ENCODE measurements at places on chromosomes 5 and 9. TPM values are rescaled to one million over a fixed set of nuclear protein-coding genes. Genes with fewer than 3 reads are reported as not detected.

DNA sequence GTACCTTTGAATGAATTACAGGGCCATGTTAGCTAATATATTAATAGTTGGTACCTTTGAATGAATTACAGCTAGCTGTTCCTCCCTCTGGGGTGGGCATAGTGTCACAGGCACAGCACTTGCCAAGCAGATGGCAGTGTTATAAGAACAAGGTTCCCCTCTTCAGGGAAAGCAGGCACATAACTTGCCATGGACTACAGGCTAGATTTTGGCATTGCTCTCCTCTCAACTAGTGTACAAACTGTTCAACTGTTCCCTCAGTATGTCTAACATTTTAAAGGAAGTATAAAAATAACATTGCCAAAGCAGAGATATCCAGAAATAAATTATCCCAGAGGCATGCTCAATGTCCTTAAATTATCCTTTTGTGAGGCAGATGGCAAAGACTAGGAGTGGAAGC lies 33.7 kb downstream of the ABITRAM start:
- no peak for DNase-seq
- H3K27me3 ChIP-seq, result no peaks in the 10 kb centered on the region
- peaks cover 18% of the 10 kb centered on the region for H3K36me3 ChIP-seq
- H3K4me1 ChIP-seq, result no peaks in the 10 kb centered on the region
- H3K27ac ChIP-seq, result no peak overlapping the region
- H3K4me3 ChIP-seq, result no peak overlapping the region

DNA sequence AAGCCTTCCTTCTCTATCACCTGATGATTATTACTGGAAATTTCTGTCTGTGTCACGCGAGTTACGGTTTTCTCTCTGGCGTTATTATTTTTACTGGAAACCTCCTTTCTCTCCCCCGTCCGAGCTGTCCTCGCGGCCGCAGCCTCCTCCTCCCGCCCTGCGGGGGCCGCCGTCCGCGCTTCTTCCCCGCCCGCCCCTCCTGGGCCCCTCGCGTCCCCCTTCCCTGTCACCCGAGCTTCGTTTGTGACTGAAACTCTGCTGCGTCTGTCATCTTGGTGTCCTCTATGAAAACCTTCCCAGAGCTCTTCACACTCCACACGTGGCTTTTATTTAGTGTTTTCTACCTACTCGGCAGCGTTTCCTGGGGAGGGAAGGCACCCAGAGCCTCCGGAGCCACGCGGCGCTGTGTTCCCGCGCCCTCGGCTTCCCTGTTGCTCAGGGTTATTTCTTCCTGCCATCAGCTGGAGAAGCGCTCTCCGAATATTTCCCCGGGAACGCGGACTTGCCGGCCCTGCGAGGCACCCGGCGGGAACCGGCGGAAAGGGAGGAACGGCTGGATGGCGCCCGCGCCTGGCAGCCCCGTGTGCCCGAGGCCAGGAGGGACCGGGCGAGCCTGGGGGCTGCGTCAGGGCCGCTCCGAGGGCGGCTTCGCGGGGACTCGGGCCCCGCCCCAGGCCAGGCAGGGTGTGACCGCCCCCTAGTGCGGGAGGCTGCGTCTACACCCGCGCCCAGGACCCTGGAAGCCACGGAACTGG lies 33.9 kb downstream of the TRIP13 start:
- H3K4me1 ChIP-seq, result peaks cover 8% of the 10 kb centered on the region
- no peak overlapping the region for H3K27ac ChIP-seq
- DNase-seq, result peak; percentile 76
- H3K36me3 ChIP-seq, result no peaks in the 10 kb centered on the region
- peaks cover 47% of the 10 kb centered on the region for H3K27me3 ChIP-seq

DNA sequence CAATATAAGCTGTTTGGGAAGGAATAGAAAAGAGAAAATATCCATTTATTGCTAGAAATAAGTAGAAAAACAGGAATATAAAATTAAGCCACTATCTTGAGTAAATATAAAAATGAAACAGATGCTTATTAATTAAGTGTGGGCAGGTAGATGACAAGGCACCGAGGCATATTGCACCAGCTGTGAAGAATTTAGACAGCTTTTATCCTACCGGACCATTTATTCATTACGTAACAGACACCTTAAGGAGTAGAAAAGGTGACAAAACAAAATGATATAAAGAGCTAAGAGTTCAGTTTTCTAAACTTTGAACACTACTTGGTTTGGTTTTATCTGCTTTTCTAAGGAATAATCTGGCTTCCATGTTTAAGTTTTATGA lies 404.1 kb downstream of the PTPRD start:
- H3K27ac ChIP-seq, result no peak overlapping the region
- peaks cover 4% of the 10 kb centered on the region for H3K4me1 ChIP-seq
- H3K4me3 ChIP-seq, result peak overlapping the region; percentile 63

- no peaks in the 10 kb centered on the region for H3K27me3 ChIP-seq
- no peaks in the 10 kb centered on the region for H3K36me3 ChIP-seq
- peak; percentile 33 for DNase-seq
- no peaks in the 10 kb centered on the region for H3K4me1 ChIP-seq
- H3K4me3 ChIP-seq, result no peak overlapping the region
These were observed 76.0 kb downstream of the ARL15 start for GRCh38 chr5:54234304-54234933.

- no peaks in the 10 kb centered on the region for H3K36me3 ChIP-seq
- peaks cover 18% of the 10 kb centered on the region for H3K4me1 ChIP-seq
- DNase-seq, result no peak
- no peaks in the 10 kb centered on the region for H3K27me3 ChIP-seq
These were observed 219.9 kb downstream of the PRDM9 start for GRCh38 chr5:23727271-23727670.

The DPYSL3 gene
- 414 TPM for total RNA-seq

DNA sequence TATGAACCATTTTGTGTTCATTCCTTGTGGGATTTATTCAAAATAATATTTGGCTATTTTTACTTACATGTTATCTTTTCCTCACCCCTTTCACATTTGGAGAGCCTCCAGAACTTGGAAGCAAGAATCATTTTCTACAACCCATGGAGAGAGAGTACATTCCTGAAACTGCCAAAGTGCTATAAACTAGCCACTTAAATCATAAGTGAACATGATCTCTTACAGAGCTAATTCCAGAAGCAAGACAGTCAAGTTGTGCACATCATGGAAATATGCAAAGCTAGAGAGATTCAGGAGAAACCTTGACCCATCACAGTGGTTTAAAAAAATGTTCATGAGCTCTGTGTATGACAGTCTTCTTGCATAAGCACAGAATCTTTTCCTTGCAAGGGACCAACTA lies 883.6 kb upstream of the C9orf72 start:
- H3K27me3 ChIP-seq, result no peaks in the 10 kb centered on the region
- no peak overlapping the region for H3K4me3 ChIP-seq
- H3K27ac ChIP-seq, result no peak overlapping the region

DNA sequence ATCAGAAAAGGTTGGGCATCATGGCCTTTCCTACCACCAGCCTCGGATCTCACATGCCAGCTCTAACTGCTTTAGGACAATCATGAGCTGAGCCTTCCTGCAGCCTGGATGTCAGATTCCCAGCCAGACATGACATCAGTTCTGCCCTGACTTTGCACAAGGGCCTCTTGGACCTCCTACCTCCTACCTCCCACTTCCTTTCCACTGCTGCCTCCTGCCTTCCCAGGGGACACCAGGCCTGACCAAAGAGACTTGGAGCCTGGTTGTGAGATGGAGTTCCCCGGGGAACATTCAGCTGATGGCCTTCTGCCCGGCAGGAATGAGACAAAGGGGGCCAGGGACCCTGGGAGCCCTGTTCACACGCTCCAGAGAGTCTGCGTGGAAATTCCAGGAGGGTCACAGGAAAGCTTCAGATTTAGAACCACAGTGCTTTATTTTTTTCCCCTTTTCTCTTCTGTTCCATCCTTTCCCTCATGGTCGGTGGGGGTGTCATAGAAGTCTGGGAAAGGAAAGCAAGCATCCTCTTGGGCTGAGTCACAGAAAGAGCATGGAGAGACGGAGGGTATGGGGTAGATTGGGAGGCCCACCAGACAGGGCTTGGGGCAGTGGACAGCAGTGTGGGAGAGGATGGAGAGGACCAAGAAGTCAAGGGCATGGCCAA lies 35.4 kb upstream of the IL17B start:
- no peak overlapping the region for H3K4me3 ChIP-seq
- no peak for DNase-seq
- no peaks in the 10 kb centered on the region for H3K36me3 ChIP-seq
- H3K27me3 ChIP-seq, result no peaks in the 10 kb centered on the region

GRCh38 chr5:129978270-129978669 lies 74.0 kb downstream of the CHSY3 start:
- no peak overlapping the region for H3K4me3 ChIP-seq
- DNase-seq, result no peak
- H3K27ac ChIP-seq, result no peak overlapping the region
- H3K36me3 ChIP-seq, result no peaks in the 10 kb centered on the region
- H3K4me1 ChIP-seq, result no peaks in the 10 kb centered on the region
- no peaks in the 10 kb centered on the region for H3K27me3 ChIP-seq

The FAM221B gene
- not detected for total RNA-seq

DNA sequence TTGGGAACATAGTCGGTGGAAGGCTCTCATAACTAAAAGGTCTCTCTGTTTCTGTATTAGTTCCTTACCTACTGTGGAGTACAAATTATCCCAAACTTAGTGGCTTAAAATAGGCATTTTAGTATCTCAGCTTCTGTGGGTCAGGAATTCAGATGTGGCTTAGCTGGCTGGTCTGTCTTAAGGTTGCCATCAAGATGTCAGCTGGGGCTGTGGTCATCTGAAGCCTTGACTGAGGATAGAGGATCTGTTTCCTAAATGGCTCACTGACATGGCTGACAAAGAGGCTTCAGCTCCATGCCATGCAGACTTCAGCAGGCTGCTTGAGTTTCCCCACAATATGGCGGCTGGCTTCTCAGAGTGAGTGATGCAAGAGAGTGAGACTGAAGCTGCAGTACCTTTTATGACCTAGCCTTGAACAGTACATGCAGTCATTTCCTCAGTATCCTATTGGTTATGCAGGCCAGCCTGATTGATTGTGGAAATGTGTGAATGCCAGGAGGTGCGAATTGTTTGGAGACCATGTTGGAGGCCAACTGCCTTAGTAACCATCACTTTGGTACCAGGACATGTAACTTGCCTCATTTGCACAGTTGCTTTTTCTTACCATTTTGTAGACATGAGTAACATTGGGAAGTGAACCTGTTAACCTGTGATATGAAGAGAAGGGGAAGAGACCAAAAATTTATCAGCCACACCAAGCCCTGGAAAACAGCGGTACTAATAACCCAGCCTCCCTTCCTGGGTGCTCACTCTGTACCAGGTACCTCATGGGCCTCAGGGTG lies 152.8 kb upstream of the IER5L start:
- H3K4me1 ChIP-seq, result peaks cover 13% of the 10 kb centered on the region
- H3K27me3 ChIP-seq, result no peaks in the 10 kb centered on the region
- no peaks in the 10 kb centered on the region for H3K36me3 ChIP-seq
- DNase-seq, result no peak

- H3K4me1 ChIP-seq, result no peaks in the 10 kb centered on the region
- H3K36me3 ChIP-seq, result no peaks in the 10 kb centered on the region
- no peaks in the 10 kb centered on the region for H3K27me3 ChIP-seq
- no peak overlapping the region for H3K4me3 ChIP-seq
- no peak overlapping the region for H3K27ac ChIP-seq
These were observed 298.3 kb downstream of the GADD45G start for GRCh38 chr9:89903141-89903475.

GRCh38 chr5:172683645-172684471 lies 42.8 kb downstream of the NEURL1B start:
- H3K27me3 ChIP-seq, result peaks cover 44% of the 10 kb centered on the region
- no peaks in the 10 kb centered on the region for H3K4me1 ChIP-seq
- H3K4me3 ChIP-seq, result peak overlapping the region; percentile 28
- no peaks in the 10 kb centered on the region for H3K36me3 ChIP-seq
- H3K27ac ChIP-seq, result no peak overlapping the region

DNA sequence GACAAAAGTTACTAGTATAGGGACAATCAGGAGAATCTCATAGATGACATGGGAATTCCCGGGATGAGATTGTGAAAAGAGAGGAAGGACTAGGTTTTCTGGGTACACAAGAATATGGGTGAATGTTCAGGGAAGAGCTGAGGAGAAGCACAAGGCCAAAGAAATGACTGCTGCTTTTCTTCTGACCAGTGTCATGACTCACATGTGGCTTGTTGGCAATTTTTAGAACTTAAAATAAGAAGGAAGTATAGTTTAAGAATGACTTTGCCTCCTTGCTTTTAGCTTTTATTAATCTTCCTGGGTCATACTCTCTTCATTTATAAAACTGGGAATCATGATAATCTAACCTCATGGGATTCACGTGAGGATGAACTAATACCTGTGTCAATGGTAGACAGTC lies 652.4 kb upstream of the MEF2C start:
- H3K4me1 ChIP-seq, result no peaks in the 10 kb centered on the region
- no peak for DNase-seq
- no peaks in the 10 kb centered on the region for H3K27me3 ChIP-seq
- H3K4me3 ChIP-seq, result no peak overlapping the region

DNA sequence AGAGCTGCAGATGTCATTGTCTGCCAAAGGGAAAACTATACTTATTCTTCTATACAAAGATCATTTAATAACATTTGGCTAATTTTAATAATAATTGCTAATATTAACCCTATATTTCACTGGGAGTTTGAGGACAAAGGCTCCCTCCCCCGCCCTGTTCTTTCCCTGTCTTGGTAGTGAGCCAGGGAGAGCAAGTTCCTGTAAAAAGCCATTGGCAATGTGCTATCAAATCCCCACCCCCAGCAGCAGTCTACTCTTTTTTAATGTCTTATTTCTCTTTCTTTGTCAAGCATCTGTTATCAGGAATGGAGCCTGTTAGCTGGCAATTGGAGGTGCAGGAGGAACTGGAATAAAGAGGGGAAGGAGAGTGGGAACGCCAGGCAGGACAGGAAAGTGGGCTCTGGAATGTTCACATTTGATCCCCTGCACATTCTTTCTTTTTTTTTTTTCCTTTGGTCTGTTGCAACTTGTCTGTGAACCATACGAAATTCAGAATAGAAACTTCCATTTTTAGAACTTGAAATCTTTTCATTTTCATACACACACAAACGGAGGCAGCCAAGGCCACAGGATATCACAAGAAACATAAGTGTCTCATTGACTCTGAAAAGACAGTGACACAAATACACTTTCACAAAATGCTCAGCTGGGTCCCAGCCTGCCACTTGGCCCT lies 664.8 kb upstream of the ZNF608 start:
- peaks cover 77% of the 10 kb centered on the region for H3K4me1 ChIP-seq
- no peaks in the 10 kb centered on the region for H3K36me3 ChIP-seq
- H3K4me3 ChIP-seq, result no peak overlapping the region
- H3K27ac ChIP-seq, result peak overlapping the region; percentile 53
- DNase-seq, result peak; percentile 3

- H3K4me1 ChIP-seq, result no peaks in the 10 kb centered on the region
- no peak for DNase-seq
- H3K27me3 ChIP-seq, result no peaks in the 10 kb centered on the region
- H3K27ac ChIP-seq, result no peak overlapping the region
- H3K4me3 ChIP-seq, result no peak overlapping the region
- H3K36me3 ChIP-seq, result no peaks in the 10 kb centered on the region
These were observed 54.2 kb upstream of the AKNA start for GRCh38 chr9:114442022-114442421.

GRCh38 chr5:127942246-127943060 lies 141.1 kb upstream of the SLC12A2 start:
- DNase-seq, result no peak
- H3K27ac ChIP-seq, result no peak overlapping the region
- peaks cover 18% of the 10 kb centered on the region for H3K4me1 ChIP-seq
